CD4-positive, alpha-beta T cell treated with Interleukin-6 at 100 ng/mL for 8 hours (primary cell): ENCODE measurements at places on chromosomes 16 and 17.

GRCh38 chr16:17769065-17769464, 298.3 kb upstream of the XYLT1 start:
- DNase-seq = no peak

- no peak for DNase-seq
These were observed 149.4 kb downstream of the AIPL1 start for GRCh38 chr17:6285486-6285885.

- DNase-seq = no peak
These were observed 6.5 kb downstream of the KRT14 start for GRCh38 chr17:41580244-41580575.

DNA sequence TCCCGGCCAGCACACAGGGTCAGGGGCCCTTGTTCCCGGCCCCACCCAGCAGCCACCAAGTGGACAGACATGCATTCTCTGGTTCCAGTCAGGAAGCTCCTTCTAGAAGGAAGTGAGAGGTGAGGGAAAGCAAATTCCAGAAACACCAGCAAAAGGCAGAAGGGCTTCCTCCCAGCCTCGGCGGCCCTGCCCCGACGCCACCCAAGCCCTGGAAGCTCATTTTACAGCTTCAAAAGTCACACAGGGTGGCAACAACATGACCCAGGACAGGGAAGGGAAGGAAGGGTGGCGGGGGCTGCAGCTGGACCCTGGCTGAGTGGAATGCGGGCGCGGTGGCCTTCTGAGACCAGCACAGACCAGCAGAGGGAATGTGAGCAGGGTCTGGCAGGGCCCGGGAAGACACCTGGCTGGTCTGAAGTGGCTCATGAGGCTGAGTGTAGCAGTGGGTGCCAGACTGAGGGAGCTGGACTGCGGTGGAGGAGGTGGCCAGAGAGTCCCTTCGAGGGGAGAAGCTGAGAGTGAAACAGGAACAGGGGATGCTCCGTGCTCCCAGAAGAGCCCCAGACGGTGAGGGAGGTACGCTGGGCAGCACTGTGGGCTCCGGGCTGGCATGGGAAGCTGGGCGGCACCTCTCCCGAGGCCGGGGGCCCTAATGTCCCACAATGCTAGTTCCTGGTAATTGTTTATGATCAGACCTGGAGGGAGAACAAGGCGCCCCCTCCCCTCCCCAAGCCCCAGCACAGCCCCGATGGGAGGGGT, 1.9 kb upstream of the UNC13D start:
- no peak for DNase-seq

GRCh38 chr16:83717814-83718213, 90.0 kb upstream of the HSBP1 start:
- no peak for DNase-seq

DNA sequence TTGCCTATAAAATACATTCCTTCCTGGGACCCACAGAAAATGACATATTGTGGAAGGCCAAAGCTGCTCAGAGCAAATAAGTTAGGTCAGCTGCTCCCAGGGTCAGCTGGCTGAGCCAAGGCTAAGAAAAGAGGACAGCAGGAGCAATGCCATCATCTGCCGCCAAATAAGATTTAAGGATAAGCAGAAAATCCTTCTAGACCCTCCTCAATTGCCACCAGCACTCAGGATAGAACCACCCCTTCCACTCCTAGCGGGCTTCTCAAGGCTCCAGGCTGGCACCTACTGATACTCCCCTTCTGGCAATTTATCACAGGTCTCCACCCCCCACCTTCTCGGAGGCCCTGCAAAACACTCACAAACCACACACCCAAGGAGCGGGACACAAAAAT, 22.9 kb downstream of the MBTPS1 start:
- no peak for DNase-seq

DNA sequence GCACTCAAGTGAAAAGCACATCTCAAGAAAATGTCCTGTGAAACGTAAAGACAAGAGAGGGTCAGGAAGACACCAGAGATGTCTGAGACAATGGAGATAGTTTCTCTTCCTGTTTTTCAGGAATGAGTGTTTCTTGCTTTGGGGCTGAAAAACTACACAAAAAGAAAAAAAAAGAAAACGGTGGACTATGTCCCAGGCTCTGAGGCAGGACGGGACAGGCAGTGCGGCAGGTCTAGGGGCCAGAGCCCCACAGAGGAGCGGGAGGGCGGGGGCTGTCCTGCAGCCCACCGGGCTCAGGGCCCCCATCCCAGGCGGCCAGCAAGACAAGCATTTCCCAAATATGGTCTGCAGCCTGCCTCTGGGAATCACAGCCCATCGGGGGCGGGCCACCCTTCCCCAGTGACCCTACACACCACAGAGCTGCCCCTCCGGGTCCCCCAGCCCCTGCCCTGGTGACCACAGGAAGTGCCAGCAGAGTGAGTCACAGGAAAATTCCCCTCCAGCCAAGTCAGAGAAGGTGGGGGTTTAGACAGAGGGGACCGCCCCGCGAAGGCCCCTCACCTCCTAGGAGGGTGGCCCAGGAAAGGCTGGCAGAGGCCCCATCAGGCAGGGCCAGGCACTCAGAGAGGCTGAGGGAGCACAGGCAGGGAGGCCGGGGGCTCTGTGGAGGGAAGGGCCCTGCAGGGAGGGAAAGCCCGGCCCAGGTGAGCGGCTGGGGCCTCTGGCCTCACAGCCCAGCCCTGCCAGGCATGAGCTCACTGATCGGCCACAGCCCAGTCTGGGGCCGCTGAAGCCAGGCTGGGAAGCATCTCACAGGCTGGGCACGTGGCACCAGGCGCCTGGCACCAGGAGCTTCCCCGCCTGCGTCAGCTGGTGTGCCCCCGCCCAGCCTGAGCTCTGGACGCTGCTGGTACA, 6.3 kb downstream of the BCAR1 start:
- no peak for DNase-seq

- DNase-seq = peak; percentile 81
These were observed 14.7 kb upstream of the CTCF start for GRCh38 chr16:67547423-67548264.

- no peak for DNase-seq
These were observed 24.9 kb downstream of the RAB11FIP3 start for GRCh38 chr16:450385-450784.
